ENCODE measurements at places on chromosomes 16 and 17. TPM values are rescaled to one million over a fixed set of nuclear protein-coding genes. Genes with fewer than 3 reads are reported as not detected.

Gene NPIPA5
- total RNA-seq: 5.2 TPM

Gene TPSD1
- not detected for total RNA-seq

Gene TP53TG3F
- not detected for total RNA-seq

Gene HASPIN
- total RNA-seq: 26.7 TPM

Gene KRT39
- not detected for total RNA-seq

Gene EME1
- 16.5 TPM for total RNA-seq

Gene PSMD11
- total RNA-seq: 169 TPM

DNA sequence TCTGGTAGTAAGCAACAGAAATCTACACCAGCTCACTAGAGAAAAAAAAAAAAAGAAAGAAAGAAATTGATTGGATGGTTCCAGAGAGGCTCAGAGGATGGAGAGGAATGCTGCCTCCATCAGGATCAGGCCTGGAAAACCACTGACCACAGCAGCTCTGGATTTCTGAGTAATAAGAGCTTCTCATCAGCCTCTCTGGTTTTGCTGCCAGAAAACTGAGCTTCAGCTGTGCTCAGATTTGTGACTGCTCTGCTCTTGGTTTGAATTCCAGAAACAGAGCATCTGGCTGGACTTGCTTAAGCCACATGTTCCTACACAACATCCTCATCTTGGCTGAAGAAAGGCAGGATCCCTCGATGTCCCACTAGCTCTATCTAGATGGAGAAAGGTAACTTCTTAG is 25.9 kb downstream of the IRX6 start:
- H3K4me1 ChIP-seq: no peaks in the 10 kb centered on the region
- no peak overlapping the region for H3K4me3 ChIP-seq
- no peaks in the 10 kb centered on the region for H3K27me3 ChIP-seq
- no peak for DNase-seq

DNA sequence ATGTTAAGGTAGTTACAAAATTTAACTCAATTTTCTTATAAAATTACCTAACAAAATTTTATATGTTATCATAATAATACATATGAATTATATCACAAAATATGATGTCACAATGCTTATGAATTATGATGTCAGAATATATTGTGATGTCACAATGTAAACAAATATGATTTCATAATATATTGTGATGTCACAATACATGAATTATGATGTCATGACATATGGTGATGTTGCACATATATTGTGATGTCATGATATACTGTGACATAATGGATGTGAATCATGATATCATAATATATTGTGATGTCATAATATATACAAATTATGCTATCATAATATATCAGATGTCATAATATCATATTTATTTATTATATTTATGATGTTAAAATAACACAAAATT is 1879.9 kb downstream of the TP53TG3F start:
- H3K27ac ChIP-seq: no peak overlapping the region
- H3K36me3 ChIP-seq: peaks cover 14% of the 10 kb centered on the region
- H3K4me3 ChIP-seq: no peak overlapping the region
- no peaks in the 10 kb centered on the region for H3K27me3 ChIP-seq

DNA sequence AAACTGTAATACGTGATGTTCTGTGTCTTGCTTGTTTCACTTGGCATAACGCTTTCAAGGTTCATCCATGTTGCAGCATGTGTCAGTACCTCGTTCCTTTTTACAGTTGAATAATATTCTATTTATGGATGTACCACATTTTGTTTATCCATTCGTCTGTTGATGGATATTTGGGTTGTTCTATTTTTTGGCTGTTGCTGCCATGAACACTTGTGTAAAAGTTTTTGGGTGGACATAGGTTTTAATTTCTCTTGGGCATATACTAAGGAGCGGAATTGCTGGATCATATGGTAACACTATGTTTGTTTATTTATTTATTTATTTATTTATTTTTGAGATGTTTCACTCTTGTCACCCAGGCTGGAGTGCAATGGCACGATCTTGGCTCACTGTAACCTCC is 137.0 kb downstream of the MSI2 start:
- H3K4me1 ChIP-seq: peaks cover 13% of the 10 kb centered on the region
- H3K4me3 ChIP-seq: no peak overlapping the region
- DNase-seq: no peak

DNA sequence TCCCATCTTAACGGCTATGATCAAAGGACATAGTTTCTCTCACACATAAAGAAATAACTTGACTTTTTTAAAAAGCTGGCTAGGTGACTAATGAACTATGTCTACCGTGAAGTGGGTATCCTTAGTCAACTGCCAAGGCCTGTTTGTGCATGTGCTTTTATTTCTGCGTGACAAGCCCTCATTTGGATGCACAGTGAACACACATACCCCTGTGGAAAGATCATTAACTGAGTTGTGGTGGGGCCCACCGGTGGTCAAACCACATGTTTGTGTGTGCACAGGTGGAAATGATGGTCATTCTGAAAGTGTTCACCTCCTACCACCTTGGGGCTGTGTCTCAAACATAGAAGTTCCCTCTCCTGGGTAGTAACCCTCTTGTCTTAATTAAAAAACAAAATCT is 256.1 kb upstream of the SALL1 start:
- no peaks in the 10 kb centered on the region for H3K4me1 ChIP-seq
- H3K36me3 ChIP-seq: no peaks in the 10 kb centered on the region
- DNase-seq: no peak
- no peaks in the 10 kb centered on the region for H3K27me3 ChIP-seq

DNA sequence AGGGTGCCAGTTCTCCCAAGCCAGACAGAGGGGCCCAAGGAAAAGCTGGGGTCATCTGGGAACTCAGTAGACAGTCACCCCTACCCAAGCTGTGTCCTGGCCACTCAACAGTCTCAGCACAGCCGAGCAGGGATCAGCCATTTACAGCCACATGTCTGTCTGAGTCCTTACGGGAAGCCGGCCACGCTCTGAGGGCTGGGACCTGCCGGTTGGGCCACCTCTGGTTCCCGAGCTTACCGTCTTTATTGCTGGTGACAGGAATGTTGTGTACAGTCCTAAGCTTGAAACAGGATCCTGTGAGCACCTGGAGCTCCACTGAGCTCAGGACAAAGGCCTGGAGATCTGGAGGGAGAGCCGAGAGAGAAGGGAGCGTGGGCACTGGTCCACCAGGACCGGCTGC is 59.8 kb downstream of the TIMM22 start:
- no peaks in the 10 kb centered on the region for H3K27me3 ChIP-seq
- H3K4me1 ChIP-seq: no peaks in the 10 kb centered on the region
- no peak for DNase-seq

- H3K4me3 ChIP-seq: no peak overlapping the region
- peaks cover 27% of the 10 kb centered on the region for H3K36me3 ChIP-seq
- peaks cover 3% of the 10 kb centered on the region for H3K4me1 ChIP-seq
- no peak for DNase-seq
- H3K27me3 ChIP-seq: no peaks in the 10 kb centered on the region
- H3K27ac ChIP-seq: no peak overlapping the region
These were observed 56.4 kb downstream of the VMP1 start for GRCh38 chr17:59763861-59764260.

GRCh38 chr17:4676791-4677190 is 27.1 kb downstream of the PELP1 start:
- H3K36me3 ChIP-seq: peaks cover 94% of the 10 kb centered on the region
- no peaks in the 10 kb centered on the region for H3K27me3 ChIP-seq
- H3K27ac ChIP-seq: no peak overlapping the region

GRCh38 chr17:6574687-6575595 is 18.6 kb upstream of the PITPNM3 start:
- DNase-seq: no peak
- H3K27me3 ChIP-seq: no peaks in the 10 kb centered on the region
- peaks cover 10% of the 10 kb centered on the region for H3K36me3 ChIP-seq
- peaks cover 6% of the 10 kb centered on the region for H3K4me1 ChIP-seq
- H3K4me3 ChIP-seq: no peak overlapping the region

GRCh38 chr17:15039366-15039765 is 225.8 kb downstream of the PMP22 start:
- H3K4me3 ChIP-seq: no peak overlapping the region
- DNase-seq: no peak
- H3K36me3 ChIP-seq: no peaks in the 10 kb centered on the region
- H3K4me1 ChIP-seq: peaks cover 3% of the 10 kb centered on the region
- H3K27ac ChIP-seq: no peak overlapping the region

GRCh38 chr17:39951924-39952679 is 10.7 kb upstream of the GSDMA start:
- peak overlapping the region; percentile 71 for H3K4me3 ChIP-seq
- H3K4me1 ChIP-seq: peaks cover 2% of the 10 kb centered on the region
- DNase-seq: no peak
- H3K27ac ChIP-seq: no peak overlapping the region

DNA sequence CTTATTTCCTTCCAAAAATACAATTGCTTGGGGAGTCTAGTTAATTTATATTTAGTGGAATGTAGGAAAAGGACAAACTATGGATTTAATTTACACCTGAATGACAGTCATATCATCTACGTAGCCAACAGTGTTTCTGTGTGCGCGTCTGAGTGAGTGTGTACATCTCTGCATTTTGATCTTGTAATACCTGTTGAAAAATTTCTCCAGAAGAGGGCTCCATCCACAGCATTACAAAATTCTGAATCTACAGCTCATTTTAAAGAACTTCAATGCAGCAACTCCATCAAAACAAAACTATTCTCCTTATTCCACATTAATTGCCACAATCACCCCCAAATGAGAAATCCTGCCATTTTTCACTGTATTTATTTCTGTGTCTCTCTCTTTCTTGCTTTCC is 3.9 kb downstream of the CDH13 start:
- no peak overlapping the region for H3K4me3 ChIP-seq
- no peak overlapping the region for H3K27ac ChIP-seq
- H3K4me1 ChIP-seq: peaks cover 10% of the 10 kb centered on the region

DNA sequence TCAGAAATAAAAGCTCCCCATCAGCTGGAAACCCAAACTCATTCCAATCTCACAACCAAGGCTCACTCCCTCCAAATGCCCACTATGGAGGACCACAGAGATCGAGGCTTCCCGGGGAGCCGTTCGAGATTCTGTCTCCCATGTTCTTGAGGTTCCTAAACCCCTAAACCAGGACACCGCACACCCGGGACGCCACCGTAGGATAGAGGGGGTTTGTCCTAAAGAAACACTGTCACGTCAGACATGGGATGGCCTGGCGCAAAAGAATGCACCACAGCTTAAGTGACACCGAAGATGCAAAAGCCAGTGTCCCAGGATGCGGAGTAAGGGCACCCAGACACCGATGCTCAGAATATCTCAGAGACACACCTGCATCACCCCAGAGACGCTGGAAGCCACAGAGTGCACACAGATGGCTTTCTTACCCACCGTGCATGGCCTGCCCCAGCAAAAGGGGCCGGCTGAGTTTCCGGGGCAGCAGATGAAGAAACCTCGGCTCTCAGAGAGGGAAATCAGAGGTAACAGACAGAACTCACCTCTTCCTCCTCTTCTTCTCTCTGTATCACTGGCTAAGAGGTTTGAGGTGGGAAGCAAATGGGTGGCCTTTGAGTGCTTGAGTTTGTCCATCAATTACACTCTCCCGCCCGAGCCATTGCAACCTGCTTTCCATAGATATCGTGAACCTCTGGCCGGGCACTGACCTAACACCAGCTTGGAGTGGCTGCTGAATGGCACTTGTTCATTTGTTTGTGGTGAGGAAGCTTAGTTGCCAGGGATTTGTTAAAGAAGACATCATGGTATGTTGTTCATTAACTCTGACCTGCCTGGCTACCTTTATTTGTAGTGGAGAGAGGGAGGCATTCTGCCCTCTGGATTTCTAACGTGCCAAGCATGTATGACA is 65.1 kb upstream of the TNRC6C start:
- no peaks in the 10 kb centered on the region for H3K4me1 ChIP-seq
- no peak overlapping the region for H3K4me3 ChIP-seq
- no peak overlapping the region for H3K27ac ChIP-seq
- DNase-seq: no peak

- no peak overlapping the region for H3K27ac ChIP-seq
- no peak for DNase-seq
- H3K36me3 ChIP-seq: peaks cover 29% of the 10 kb centered on the region
- H3K27me3 ChIP-seq: no peaks in the 10 kb centered on the region
- H3K4me3 ChIP-seq: no peak overlapping the region
- H3K4me1 ChIP-seq: no peaks in the 10 kb centered on the region
These were observed 7.4 kb downstream of the NAT9 start for GRCh38 chr17:74768763-74769114.

DNA sequence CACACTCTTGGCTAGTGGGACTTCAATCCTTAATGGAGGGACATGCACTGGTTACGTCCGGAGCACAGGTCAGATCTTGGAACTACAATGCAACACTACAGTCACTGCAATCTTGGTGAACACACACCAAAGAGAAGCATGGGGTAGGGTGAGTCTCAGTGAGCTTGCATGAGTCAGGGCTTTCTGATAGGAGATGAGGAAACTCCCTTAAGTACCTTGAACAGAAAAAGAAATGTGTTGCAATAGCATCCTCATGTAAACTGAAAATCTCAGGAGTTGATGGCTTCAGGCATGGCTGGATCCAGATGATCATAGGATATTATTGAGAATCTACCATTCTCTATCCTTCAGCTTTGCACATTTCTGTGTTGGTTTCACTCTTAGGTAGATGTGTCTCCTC is 54.1 kb downstream of the CES1 start:
- no peaks in the 10 kb centered on the region for H3K4me1 ChIP-seq
- no peaks in the 10 kb centered on the region for H3K27me3 ChIP-seq
- H3K36me3 ChIP-seq: no peaks in the 10 kb centered on the region
- H3K27ac ChIP-seq: no peak overlapping the region

DNA sequence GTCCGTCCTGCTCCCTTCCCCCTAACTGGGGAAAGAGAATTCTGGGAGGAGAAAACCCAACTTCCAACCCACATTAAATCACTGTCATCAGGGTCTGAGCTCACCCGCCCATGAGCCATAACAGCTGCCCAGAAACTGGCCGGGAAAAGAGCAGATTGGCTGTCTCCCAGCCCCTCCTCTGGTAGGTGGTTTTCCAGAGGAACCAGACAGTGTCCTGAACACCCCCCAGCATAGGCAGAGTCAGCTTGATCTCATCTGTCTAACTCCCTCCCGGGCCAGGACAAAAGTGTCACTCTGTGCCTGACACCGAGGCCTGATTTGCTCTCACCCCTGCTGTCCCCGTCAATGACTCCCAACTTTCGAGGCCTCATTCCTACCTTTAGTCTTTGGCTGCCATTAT is 197.0 kb downstream of the AXIN2 start:
- H3K4me3 ChIP-seq: no peak overlapping the region
- H3K4me1 ChIP-seq: no peaks in the 10 kb centered on the region
- no peak overlapping the region for H3K27ac ChIP-seq
- H3K36me3 ChIP-seq: no peaks in the 10 kb centered on the region

- H3K4me3 ChIP-seq: no peak overlapping the region
- no peak overlapping the region for H3K27ac ChIP-seq
- no peaks in the 10 kb centered on the region for H3K27me3 ChIP-seq
- peaks cover 8% of the 10 kb centered on the region for H3K36me3 ChIP-seq
These were observed 92.5 kb upstream of the PLCG2 start for GRCh38 chr16:81686391-81687130.
